ENCODE measurements at places on chromosomes 6 and 20.
A peak's percentile ranks its signal among the peaks of the same experiment; 100 is the strongest.

- DNase-seq: no peak
Measured at GRCh38 chr6:93300661-93301060, 118.7 kb downstream of the EPHA7 start.

DNA sequence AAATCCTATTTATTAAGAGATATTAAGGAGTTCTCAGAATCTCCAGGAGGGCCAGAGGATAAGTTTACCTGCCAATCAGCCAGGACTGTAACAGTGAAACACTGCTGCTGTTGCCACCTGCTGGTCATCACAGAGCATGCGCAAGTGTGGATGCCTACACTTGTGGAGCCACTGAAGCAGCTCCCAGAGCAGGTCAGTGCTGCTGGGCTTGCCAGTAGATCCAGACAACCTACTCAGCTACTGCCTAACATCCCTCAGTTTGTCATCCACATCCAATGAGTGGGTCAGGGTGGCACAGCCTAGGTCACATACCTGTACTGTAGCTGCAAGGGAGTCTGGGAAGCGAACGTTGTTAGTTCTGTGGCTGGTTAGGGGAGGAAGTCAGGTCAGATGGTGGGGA is 18.3 kb upstream of the NHSL1 start:
- peak; percentile 65 for DNase-seq

DNA sequence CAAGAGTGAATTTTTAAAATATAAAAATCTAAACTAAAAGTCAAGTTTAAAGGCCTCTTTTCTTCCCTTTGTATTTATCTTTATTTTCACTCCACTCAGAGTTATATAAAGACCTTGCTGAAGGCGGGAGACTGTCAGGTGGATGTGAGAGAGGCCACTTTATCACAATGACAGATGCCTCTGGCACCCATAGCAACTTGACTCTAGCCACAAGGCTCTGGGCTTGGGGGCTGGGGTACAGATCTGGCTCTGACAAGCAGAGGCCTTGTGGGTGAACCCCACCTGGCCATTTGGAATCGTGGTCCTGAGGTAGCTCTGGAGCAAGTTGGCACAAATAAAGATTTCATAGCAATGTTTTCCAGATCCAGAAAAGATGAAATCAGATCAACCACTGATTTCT is 417.2 kb downstream of the RFPL4B start:
- no peak for DNase-seq

DNA sequence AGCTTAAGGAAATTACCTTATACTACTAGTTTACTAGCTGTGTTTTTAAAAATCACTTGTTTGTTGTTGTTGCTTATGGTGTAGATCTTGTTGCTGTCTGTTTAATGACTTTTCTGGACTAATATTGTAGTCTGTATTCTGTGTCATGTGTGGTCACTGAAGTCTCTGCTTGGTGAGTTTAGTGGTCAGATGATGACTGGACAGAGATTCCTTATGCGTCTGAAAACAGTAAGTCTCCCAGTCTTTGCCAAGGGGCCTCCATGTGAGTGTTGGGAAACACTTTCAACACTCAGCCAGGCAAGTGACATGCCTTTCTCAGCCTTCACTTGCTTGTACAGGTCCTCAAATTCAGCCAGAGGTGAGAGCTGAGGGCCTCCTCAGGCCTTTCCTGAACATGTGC is 256.9 kb upstream of the RNF24 start:
- no peak for DNase-seq

GRCh38 chr20:32386091-32386490 is 28.0 kb downstream of the ASXL1 start:
- no peak for DNase-seq

DNA sequence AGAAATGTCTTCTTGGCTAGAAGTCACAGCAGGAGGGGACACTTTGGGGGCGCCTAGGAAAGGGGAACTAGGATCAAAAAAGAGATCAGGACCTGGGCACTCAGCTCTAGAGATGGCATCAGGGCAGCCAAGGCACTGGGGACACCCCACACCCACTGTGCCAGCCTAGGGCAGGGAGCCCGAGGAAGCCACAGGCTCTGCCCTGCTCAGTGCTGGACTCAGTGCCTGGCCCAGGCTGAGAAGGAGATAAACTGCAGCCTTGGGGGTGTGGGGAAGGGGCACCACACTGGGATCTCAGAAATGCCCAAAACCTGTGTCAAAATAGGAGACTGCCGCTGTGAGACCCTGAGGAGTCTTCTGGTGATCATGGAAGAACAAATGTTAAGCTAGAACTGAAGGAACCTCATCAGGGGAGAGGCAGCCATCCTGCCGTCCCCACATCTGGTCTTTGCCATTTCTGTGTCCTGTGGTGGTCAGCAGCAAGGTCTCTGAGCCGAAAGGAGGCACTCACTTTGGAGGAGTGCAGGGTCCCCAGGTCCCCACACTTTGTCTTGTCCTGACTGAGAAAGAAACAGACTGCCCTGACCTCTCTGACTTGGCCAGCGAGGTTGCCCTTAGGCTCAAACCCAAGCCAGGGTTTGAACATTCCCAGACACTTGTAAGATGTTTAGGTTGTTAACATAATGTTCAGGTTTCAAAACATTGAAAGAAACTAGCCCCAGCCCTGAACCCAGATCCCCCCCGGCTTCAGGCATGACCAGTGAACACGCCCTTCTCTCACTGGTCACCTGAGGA is 2.3 kb downstream of the ARFRP1 start:
- no peak for DNase-seq

DNA sequence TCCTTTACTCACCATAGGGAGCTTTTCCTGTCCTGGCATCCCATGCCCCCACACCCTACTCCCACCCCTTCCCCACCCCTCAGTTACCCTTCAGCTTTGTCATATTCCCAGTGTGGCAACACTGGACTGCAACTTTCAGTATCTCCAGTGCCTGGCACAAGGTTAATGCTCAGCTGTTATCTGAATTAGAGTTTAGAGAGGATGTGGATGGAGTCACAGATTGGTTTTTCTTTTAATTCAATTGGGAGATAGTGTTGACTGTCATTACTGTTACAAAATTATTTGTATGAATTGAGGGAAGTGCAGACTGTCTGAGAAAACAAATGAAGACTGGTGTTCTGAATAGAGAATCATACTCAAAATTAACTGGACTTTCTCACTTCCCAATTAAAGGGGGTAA is 89.9 kb downstream of the TULP4 start:
- DNase-seq: no peak
